ENCODE measurements at places on chromosomes 3 and 15.
A peak's percentile ranks its signal among the peaks of the same experiment; 100 is the strongest.

GRCh38 chr3:23547905-23548650 is 257.7 kb upstream of the UBE2E1 start:
- no peak for DNase-seq

- no peak for DNase-seq
Measured at GRCh38 chr15:31338879-31339557, 12.4 kb downstream of the KLF13 start.

DNA sequence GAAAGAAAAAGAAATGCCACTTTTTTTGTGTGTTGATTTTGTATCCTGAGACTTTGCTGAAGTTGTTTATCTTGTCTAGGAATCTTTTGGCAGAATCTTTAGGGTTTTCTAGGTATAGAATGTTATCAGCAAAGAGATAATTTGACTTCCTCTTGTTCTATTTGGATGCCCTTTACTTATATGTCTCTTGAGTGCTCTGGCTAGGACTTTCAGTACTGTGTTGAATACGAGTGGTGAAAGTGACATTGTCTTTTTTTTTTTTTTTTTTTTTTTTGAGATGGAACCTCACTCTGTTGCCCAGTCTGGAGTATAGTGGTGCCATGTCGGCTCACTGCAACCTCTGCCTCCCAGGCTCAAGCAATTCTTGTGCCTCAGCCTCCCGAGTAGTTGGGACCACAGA is 64.7 kb upstream of the NPHP3 start:
- no peak for DNase-seq

- no peak for DNase-seq
Measured at GRCh38 chr3:43207628-43208085, 78.7 kb upstream of the SNRK start.

DNA sequence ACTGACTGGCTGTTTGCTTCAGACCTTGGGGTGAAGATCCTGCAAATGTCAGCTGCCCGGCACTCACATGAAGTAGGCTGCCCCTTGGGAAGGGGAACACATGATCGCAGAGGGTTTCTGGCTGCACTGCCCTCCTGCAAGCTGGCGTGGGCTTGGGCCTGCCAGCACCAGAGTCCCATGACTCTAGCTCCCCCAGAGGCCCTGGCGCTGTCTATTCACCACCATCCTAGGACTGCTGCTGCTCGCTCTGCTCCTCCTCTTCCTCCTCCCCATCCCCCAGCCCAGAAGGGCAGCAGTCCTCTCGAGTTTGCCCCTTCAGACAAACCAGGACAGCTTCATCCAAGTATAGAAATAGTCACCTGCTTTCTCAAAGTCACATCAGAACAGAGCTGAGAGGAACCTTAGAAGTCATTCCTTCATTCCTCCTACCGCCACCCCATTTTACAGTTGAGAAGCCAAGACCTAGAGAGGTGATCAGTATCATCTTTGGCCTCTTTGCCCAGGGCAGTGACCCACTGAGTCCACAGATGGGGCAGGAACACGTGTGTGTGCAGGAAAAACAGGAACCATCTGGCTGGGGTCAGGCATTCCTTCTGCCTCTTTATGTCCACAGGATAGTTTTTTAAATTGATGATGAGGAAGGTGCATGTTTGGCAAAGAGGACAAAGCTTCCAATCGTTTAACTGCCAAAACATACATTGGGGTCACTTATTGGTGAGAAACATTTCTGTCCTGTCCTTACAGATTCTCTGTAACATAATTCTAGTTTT is 13.2 kb downstream of the DPH3 start:
- DNase-seq, result no peak

GRCh38 chr3:177787279-177788041 is 590.2 kb upstream of the TBL1XR1 start:
- DNase-seq, result no peak

DNA sequence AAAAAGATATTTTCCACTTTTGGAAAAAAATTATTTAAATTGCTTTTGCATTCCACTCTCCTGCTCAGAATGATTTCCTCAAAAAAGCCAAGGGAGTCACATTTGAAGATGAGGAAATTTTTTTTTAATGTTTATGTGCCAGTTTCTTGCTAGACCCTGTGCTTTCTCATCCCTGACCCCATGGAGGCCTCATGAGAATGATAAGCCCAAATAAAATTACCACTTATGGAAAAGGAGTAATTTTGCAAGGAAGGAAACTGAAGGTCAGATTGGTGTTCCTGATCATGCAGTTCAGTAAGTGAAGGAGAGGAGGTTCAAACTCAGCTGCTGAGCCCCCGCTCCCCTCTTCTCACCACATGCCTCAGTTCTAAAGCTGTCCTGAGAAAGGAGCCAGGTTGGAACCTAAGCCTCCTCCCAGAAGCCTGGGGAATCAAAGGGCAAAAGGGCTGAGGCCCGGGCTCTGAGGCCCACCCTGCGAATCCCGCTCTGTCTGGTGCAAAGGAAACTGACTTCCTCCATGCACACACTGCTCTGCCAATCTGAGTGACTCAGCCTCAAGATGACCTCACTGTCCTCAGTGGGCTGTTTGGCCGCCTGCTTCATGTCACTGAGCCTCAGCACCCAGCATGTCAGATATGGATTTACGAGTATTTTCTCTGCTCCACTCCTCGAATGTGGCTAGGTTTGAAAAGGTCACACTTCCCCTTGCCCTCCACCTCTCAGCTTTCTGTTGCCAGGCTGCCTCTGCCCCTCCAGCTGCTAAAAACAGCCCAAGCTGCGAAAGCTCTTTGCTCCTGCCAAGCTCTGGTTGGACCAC is 56.9 kb upstream of the FLNB start:
- peak; percentile 70 for DNase-seq

- DNase-seq, result peak; percentile 78
Measured at GRCh38 chr3:129016720-129017483, 15.8 kb downstream of the EFCC1 start.

DNA sequence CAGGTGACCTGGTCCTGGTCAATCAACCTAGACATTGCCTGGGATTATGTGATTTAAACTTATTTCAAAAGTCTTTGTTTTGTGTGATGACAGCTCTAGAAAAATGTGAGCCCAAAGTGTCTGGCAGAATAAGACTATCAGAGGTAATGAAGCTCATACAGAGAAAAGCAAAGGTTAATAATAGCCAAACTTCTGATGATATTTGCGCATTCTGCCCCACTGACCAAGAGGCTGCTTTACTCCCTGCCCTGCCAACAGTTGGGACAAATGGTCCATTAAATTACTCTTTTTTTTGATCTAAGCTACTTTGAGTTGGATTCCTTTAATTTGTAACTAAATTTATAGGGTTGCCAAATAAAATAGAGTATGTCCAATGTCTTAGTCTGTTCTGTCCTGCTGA is 911.2 kb downstream of the MCTP2 start:
- no peak for DNase-seq

DNA sequence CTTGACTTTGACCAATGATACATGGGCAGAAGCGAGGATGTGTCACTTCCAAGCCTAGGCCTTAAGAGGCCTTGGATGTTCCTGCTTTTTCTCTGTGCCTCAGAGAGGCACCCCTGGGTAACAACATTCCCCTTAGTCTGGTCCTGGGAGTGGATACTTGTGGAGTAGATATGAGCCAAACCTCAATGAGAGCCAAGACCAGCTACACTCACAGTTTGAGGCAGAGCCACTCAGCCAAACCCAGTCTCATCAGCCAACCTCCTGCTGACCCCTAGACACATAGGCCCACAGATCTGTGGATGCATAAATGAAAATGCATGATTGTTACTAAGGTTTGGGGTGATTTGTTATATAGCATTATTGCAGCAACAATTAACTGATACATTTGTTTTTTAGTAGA is 114.2 kb downstream of the ZNF621 start:
- no peak for DNase-seq

DNA sequence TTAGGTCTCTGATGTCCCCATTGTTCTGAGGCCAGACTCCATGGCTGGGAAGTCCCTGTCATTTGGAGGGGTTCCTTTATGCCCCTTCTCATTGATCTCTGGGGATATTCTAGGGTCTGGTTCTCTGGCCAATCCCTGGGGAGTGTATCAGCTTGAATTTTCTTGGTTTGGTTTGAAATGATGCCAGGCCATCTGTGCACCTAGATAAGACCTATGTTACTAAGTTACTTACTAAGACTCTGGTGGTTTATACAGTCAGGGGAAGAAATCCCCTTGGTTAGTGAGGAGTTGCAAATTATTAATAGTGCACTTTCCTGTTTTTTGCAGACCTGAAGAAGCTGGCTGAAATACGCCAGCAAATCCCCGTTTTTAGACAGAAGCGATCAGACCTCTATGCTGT is 20.3 kb downstream of the NIT2 start:
- DNase-seq, result no peak

GRCh38 chr3:136396916-136397315 is 146.8 kb downstream of the PCCB start:
- no peak for DNase-seq

DNA sequence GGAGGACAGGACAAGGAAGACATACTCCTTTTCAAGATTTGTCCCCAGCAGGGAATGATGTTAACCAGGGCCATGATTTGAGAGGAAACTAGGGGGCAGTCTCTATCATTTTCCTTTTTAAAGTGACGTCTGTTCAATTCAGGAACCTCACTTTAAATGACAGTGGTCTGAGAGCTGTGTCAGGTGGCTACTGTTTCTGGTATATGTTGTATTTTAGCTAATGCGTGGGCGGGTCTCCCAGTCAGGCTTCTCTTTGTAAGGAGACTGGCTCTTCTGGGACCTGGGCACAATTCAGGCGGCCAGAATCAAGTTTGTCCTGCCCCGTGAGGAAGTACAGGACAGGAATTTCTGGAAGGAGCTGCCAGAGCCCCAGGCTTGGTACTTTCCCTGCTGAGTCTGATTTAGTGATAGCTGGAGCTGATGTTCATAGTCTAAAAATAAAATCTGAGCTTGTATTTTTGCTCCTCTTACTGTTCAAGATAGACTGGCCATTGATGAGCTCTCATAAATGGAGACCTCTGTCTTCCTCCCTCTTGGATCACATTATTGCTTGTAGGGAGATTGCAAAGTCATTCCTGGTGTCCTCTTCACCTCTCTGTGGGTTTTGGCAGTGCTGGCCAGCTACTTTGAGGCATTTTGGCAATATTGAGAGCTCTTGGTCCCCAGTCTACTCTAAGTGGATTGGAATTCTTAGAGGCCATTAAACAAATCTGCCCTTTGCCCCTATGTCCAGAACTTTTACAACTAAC is 25.6 kb downstream of the SQOR start:
- DNase-seq, result no peak

GRCh38 chr3:186653984-186654383 is 11.8 kb upstream of the HRG start:
- peak; percentile 20 for DNase-seq

DNA sequence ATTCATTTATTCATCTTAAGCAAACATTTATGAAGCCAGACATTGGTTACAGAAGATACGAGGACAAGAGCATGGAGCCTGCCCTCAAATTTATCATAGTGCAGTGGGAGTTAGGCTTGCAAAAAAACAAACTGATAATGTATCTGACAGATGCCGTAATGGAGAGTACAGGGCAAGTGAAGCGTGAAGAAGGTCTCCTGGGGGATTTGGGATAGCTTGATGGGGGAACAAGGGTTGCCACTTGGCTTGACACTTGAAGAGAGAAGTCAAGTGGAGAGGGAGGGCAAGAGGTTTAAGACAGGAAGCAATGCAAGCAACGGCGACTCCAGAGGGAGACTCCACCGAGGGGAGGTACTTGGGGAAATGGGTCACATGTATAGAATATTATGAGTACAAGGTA is 129.3 kb downstream of the SSR3 start:
- DNase-seq, result no peak

DNA sequence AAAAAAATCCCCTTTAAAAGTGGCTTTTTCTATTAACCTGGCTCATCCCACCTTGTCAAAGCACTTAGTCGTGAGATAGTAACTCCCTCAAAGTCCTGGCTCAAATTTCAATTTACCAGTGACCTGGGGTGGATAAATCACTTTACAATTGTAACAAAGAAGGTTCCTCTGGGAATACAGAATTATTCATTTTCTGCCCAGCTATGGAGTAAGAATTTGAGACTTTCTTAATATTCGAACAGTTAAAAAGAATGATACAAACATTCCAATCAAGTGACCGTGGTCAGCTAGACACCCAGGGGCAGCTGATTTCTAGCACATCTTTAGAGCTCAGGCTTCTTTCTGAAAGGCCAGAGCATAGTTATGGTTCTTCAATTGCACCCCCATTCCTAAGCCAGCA is 291.0 kb upstream of the TGFBR2 start:
- DNase-seq, result no peak

GRCh38 chr15:73006523-73006922 is 45.7 kb upstream of the NEO1 start:
- no peak for DNase-seq

- no peak for DNase-seq
Measured at GRCh38 chr3:11434563-11435096, 162.4 kb downstream of the ATG7 start.

DNA sequence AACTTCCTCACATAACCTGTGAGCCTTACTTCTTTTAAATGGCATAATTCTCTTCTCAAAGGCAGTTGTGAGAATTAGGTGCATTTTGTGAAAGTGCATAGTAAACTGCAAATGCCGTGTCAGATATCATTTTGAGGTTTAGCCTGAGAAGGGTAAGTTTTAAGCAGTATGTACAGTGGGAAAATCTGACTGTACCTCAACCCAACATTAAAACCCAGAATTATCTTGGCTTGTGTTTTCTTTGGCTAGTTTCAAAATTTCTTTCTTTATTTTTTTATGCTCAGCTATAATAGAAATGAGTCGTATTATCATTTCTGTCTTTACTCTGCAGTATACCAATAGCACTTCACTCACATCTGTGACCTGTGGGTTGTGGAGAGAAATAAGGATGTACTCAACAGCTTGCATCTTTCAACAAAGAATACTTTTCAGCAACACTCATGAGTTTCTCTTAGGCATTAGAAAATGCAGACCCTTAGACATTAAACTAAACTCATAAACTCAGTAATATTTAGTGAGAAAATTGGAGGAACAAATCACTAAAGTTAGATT is 65.7 kb downstream of the RASA2 start:
- no peak for DNase-seq

DNA sequence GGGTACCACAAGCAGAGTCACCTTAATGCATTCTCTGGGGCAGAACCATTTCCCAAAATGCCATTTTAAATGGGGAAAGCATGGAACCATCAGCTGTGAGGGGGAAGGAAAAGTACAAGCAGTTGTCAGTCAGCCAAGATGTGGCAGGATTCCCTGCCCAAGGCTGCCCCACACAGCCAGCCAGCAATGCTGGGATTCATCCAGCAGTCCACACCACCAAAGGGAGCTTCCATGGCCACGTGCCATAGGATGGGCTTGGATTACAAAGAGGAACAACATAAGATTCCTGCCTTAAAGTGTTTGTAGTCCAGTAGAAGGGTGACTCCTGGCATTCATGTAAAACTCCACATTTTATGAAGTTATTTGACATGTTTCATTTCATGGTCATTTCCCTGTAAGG is 233.3 kb downstream of the SHOX2 start:
- DNase-seq, result no peak

DNA sequence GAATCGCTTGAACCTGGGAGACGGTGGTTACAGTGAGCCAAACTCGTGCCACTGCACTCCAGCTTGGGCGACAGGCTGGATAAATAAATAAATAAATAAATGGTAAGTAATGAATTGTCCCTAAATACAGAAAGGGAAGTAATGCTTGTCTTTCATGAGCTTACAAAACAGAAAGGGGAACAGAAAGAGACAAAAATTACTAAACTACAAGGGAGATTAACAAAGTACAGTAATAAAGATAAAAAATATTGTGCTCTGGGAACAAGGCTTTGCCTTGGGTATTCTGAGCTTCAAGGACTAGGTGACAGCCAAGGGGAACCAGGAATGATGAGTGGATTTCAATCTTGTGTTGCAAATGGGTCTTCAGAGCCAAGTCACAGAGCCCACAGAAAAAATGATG is 9.2 kb upstream of the HLTF start:
- DNase-seq, result no peak

GRCh38 chr15:29765234-29765841 is 56.9 kb downstream of the TJP1 start:
- DNase-seq, result no peak

Data from K562 (cell line).